ENCODE measurements at places on chromosomes 11 and 22. TPM values are rescaled to one million over a fixed set of nuclear protein-coding genes. Genes with fewer than 3 reads are reported as not detected.

- H3K36me3 ChIP-seq = peaks cover 65% of the 10 kb centered on the region
- no peaks in the 10 kb centered on the region for H3K27me3 ChIP-seq
- no peak overlapping the region for H3K4me3 ChIP-seq
Observed at GRCh38 chr11:121592708-121593107, 139.9 kb upstream of the SORL1-AS1 start.

GRCh38 chr22:45105281-45105702 lies 58.4 kb upstream of the NUP50 start:
- peaks cover 26% of the 10 kb centered on the region for H3K27me3 ChIP-seq
- no peaks in the 10 kb centered on the region for H3K4me1 ChIP-seq
- H3K4me3 ChIP-seq = no peak overlapping the region
- no peak for DNase-seq
- no peak overlapping the region for H3K27ac ChIP-seq

GRCh38 chr11:94926698-94927237 lies 46.6 kb downstream of the CWC15 start:
- H3K4me1 ChIP-seq = peaks cover 49% of the 10 kb centered on the region
- no peaks in the 10 kb centered on the region for H3K27me3 ChIP-seq
- H3K27ac ChIP-seq = peak overlapping the region; percentile 77
- peak; percentile 73 for DNase-seq
- no peak overlapping the region for H3K4me3 ChIP-seq

DNA sequence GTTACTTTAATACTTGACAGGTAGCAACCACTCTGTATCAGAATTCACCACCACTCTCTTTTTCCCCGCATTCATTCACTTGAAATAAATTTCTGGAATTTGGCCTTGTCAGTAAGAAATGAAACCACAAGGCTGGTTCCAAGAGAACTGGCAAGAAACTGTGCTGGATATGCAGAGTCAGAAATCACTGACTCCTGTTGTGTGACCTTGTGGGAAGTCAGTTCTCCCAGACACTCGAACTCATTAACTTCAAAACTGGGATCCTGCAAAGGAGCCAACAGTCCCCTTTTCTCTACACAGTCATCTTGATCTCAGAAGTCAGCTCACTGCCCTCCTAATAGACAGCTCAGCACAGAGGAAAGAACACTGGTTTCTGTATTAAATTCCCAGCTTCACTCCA lies 142.7 kb downstream of the LRRC4C start:
- no peaks in the 10 kb centered on the region for H3K27me3 ChIP-seq
- DNase-seq = no peak
- H3K27ac ChIP-seq = no peak overlapping the region
- no peaks in the 10 kb centered on the region for H3K36me3 ChIP-seq
- H3K4me3 ChIP-seq = no peak overlapping the region
- H3K4me1 ChIP-seq = no peaks in the 10 kb centered on the region

GRCh38 chr22:44429941-44430587 lies 68.0 kb downstream of the RTL6 start:
- no peak for DNase-seq
- H3K36me3 ChIP-seq = no peaks in the 10 kb centered on the region
- H3K4me1 ChIP-seq = no peaks in the 10 kb centered on the region
- peaks cover 11% of the 10 kb centered on the region for H3K27me3 ChIP-seq
- no peak overlapping the region for H3K27ac ChIP-seq
- H3K4me3 ChIP-seq = no peak overlapping the region

ZBTB16 gene
- 171 TPM for total RNA-seq

DNA sequence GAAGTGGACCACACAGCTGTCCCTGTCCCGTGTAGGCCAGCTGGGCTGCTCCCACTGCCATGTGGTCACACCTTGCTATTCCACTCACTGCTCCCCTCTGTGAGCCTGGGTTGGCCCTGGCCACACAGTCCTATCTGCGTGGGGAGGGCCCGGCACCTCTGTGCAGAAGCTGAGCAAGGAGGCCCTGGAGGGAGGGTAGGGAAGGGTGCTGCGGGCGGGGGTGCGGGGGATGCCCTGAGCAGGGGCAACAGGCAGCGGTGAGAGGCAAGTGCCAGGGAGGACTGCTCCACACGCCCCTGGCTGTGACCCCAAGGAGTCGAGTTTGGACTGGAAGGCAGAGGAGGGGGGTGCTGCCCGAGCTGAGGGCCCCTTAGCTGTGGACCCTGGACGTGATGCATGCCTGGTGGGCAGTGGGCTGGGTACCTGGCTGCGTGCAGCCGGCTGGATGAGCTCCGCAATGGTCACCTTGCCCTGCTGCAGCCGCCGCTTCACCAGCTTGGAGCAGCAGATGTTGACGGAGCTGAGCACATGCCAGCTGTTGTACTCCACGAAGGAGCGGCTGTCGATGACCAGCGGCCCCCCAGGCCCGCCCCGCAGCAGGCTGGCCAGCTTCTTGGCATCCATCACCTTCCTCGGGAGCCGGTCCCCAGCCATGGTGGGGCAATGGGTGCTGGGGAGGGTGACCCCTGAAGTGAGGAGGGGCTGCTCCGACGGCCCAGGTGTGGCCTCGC lies 6.7 kb downstream of the DUSP8 start:
- peaks cover 3% of the 10 kb centered on the region for H3K4me1 ChIP-seq
- no peak overlapping the region for H3K4me3 ChIP-seq
- H3K27ac ChIP-seq = no peak overlapping the region
- H3K27me3 ChIP-seq = no peaks in the 10 kb centered on the region

- H3K4me3 ChIP-seq = no peak overlapping the region
- no peaks in the 10 kb centered on the region for H3K4me1 ChIP-seq
- no peaks in the 10 kb centered on the region for H3K27me3 ChIP-seq
- no peak for DNase-seq
Observed at GRCh38 chr11:92362989-92363388, 138.4 kb downstream of the FAT3 start.

PKDREJ gene
- total RNA-seq = not detected

DNA sequence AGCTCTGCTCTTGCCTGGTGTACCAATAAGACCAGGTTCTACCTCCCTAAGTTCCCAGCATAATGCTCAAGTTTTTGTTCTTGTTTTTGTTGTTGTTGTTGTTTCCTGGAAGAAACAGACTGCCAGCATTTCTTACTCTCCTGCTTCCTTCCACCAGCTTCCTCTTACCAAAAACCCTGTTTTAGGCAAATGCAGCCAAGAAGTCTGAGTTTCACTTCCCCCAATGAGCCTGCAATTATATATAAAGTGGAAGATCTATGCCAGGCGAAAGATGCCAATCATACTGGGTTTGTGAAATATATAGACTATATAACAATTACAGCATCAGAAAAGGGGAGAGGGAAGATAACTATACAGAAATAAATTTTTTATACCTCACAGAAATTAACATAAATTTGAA lies 931.5 kb upstream of the FAT3 start:
- H3K4me1 ChIP-seq = no peaks in the 10 kb centered on the region
- H3K27ac ChIP-seq = no peak overlapping the region
- H3K36me3 ChIP-seq = no peaks in the 10 kb centered on the region
- H3K4me3 ChIP-seq = no peak overlapping the region
- no peak for DNase-seq
- H3K27me3 ChIP-seq = no peaks in the 10 kb centered on the region

DNA sequence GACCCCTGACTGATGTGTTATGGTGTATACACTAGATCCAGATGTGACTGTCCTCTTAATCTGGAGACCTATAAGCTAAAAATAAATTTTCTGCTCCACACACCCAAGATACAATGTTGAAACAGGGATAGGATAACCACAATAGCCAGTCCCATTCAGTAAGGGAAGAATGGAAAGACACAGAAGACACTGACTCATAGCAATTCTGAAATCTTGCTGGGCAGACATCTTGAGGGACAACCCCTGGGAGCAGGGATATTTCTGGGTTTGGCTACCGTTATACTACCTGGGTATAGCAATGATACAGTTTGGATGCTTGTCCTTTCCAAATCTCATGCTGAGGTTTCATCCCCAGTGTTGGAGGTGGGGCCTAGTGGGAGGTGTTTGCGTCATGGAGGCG lies 93.9 kb downstream of the BUD13 start:
- H3K4me1 ChIP-seq = no peaks in the 10 kb centered on the region
- no peak overlapping the region for H3K27ac ChIP-seq
- DNase-seq = no peak
- no peaks in the 10 kb centered on the region for H3K27me3 ChIP-seq
- no peak overlapping the region for H3K4me3 ChIP-seq

GRCh38 chr11:45102810-45103621 lies 43.4 kb upstream of the PRDM11 start:
- H3K4me3 ChIP-seq = no peak overlapping the region
- no peaks in the 10 kb centered on the region for H3K27me3 ChIP-seq
- H3K36me3 ChIP-seq = no peaks in the 10 kb centered on the region
- H3K4me1 ChIP-seq = peaks cover 10% of the 10 kb centered on the region
- DNase-seq = no peak

DNA sequence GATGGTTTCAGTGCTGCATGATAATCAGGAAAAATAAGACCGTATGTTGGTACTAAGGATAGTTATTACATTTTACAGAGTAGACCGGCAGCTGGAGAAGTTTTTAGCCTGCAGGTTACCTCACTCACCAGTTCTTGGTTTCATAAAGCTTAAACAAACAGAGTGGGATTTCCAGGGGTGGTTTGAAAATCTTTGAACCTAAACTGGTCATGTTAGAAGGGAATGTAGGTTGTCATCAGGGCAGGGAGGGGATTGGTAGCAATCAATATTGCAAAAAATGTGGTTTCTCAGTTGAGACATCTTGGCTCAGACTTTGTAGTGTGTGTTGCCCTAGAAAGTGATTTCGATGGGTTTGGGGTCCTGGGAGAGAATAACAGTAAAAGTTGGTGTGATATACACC lies 17.5 kb downstream of the EXT2 start:
- peaks cover 16% of the 10 kb centered on the region for H3K4me1 ChIP-seq
- peaks cover 68% of the 10 kb centered on the region for H3K36me3 ChIP-seq
- H3K27me3 ChIP-seq = no peaks in the 10 kb centered on the region

RIMBP3B gene
- 0.21 TPM for total RNA-seq

AIFM3 gene
- total RNA-seq = 12.3 TPM

NXPE2 gene
- total RNA-seq = 0.38 TPM

- no peak overlapping the region for H3K27ac ChIP-seq
- H3K36me3 ChIP-seq = peaks cover under 1% of the 10 kb centered on the region
- H3K27me3 ChIP-seq = peaks cover 20% of the 10 kb centered on the region
- peak; percentile 68 for DNase-seq
Observed at GRCh38 chr22:50260801-50261614, 475 bp downstream of the MAPK12 start.

IGSF22 gene
- total RNA-seq = 2.3 TPM

- peaks cover 15% of the 10 kb centered on the region for H3K27me3 ChIP-seq
- DNase-seq = no peak
- H3K4me1 ChIP-seq = peaks cover 13% of the 10 kb centered on the region
- H3K27ac ChIP-seq = no peak overlapping the region
- H3K4me3 ChIP-seq = no peak overlapping the region
Observed at GRCh38 chr11:72618803-72619202, 55.4 kb downstream of the PDE2A start.

DNA sequence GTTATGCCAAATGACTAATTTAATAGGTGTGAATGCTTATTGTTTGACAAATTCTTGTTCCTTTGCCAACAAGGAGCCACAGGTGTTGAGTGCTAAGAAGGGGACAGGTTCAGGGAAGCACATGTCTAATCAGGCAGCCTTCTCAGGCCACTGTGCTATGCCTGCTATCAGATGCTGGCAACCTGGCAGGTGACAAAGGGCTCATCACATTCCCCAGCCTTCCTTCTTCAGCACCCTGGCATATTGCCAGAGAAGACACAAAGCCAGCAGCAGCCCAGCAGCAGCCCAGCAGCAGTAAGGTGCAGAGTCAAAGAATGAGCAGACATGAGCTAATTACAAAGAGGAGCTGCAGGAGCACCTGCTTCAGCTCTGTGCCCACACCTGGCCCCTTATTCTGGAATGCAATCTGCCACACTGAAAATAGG lies 68.2 kb downstream of the GUCY1A2 start:
- H3K4me1 ChIP-seq = no peaks in the 10 kb centered on the region
- no peaks in the 10 kb centered on the region for H3K36me3 ChIP-seq
- H3K27me3 ChIP-seq = no peaks in the 10 kb centered on the region
- no peak for DNase-seq

OR8D1 gene
- not detected for total RNA-seq

Measured in lower lobe of right lung (tissue), 2 donors.